ENCODE measurements at places on chromosomes 4 and X.

DNA sequence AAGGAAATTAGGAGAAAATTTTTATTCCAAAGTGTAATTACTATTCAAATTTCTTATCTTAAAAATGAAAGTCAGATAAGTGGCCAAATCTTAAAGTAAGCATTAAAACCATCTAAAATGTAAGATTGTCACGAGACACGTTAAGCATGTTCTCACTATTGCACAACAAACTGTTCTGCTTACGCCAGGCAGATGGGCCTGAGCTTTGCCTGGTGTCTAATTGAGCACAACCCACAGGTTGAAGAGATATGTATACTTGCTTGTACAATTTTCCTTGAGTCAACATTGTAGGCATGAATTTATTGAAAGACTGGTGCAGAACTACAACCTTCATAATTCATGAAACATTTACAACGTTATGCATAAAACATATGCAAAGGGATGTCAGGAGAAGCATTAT is 3.9 kb downstream of the RNF128 start:
- no peak for DNase-seq

DNA sequence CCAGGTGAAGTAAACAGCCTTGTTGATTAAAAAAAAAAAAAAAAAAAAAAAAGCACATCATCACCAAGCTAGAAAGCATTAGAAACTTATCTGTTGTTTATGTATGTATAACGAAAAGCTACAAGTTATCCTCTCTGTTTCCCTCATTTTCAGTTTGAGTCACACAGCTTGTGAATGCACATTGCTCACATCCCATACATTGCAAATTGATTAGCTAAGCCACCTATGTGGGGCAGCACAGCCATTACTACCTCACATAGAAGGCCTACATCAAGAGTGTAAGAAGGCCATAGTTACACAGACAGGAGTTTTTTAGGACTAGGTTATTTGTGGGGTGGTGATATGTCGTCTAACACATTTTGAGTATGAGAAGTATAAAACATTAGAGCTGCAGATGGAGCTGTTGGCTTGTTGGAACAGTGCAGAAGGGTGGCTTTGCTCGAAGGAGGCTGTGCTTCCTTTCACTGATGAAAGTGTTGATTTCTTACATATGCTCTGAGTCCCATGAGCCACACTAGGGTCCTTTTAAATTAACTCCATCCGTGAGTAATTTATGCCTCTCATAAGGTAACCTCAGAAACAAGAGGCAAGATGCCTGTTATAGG is 431.6 kb downstream of the GABRG1 start:
- DNase-seq, result no peak

DNA sequence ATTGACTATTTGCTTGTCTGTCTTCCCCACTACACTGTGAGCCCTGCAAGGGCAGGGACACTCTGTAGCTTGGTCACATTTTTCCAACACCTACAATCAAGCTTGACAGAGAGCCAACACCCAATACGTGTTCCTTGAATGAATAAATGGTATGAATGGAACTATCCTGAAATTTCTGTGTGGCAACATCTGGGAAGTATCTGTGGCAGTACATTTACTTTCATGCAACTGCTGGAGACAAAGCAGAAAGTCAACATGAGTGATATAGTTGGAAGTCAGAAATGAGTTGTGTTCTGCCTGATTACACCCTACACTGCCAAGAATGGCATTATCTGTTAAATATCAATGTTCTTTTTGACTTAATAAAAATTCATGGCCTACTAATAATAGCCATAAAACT is 343.5 kb upstream of the F9 start:
- DNase-seq, result no peak

GRCh38 chr4:68271851-68272357 is 26.4 kb upstream of the TMPRSS11B start:
- DNase-seq, result no peak

DNA sequence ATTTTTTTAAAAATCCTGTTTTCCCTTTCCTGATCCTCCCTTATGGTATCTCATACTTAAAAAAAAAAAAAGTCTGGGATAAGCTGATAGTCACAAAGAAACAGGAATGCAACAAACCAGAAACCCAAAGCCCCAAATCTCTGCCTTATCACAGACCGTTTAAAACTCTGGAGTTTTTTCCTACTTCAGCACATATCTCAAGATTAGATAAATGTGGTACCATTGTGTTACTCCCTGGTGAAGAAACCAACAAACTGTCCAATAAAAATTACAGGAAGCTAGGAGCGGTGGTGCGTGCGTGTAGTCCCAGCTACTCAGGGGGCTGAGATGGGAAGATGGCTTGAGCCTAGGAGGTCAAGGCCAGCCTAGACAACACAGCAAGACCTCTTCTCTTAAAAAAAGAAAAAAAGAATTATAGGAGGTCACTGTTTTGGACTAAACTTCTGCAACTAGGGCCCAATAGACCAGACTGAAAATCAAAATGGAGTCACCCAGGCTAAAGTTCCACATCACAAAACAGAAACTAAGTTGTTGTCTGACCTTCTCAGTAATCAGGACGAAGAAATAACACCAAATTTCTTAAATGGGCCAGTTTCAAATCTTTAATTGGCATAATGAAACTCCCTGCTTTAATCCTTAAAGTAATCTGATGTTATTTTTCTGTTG is 51.9 kb downstream of the RBM47 start:
- no peak for DNase-seq
